ENCODE measurements at places on chromosomes 2 and 18. TPM values are rescaled to one million over a fixed set of nuclear protein-coding genes. Genes with fewer than 3 reads are reported as not detected.

The HOXD12 gene
- not detected for total RNA-seq

The MEP1B gene
- not detected for total RNA-seq

The TDRD15 gene
- under 0.01 TPM for total RNA-seq

The AKAIN1 gene
- total RNA-seq = not detected

The MYOM1 gene
- total RNA-seq = 0.91 TPM

The FRZB gene
- total RNA-seq = not detected

The KIAA2012 gene
- total RNA-seq = not detected

The SNED1 gene
- 6.2 TPM for total RNA-seq

The RGPD3 gene
- total RNA-seq = 0.32 TPM

The IMPACT gene
- total RNA-seq = 25.5 TPM

The SCG2 gene
- total RNA-seq = 0.15 TPM

The SCN1A gene
- total RNA-seq = under 0.01 TPM

The MAPK4 gene
- not detected for total RNA-seq

The CLEC4F gene
- not detected for total RNA-seq

The MERTK gene
- total RNA-seq = 7.8 TPM

The FAM161A gene
- 3.8 TPM for total RNA-seq

The FTCDNL1 gene
- under 0.01 TPM for total RNA-seq
